Heart right ventricle (tissue), 16 donors: ENCODE measurements at places on chromosomes 2 and 18. TPM values are rescaled to one million over a fixed set of nuclear protein-coding genes. Genes with fewer than 3 reads are reported as not detected.

The RUFY4 gene
- not detected for polyA plus RNA-seq

The MLPH gene
- polyA plus RNA-seq: 60.0 TPM

DNA sequence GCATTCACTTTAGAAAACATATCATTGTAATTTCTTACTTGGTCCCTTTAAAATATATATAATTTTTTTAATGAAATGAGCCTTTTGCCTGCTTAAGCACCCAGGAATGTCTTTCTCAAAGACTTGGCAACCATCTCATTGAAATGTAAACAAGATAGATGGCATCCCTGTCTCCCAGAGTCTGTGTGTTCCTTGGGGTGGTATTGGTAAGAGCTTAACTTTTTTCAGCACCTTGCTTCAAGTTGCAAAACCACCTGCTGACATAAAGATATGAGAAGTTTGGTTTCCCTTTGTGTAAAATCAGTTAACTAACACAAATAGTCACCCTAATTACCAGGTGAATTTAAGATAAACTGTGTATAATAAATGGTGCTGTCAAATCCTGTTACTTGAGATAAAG is 266.9 kb downstream of the DSC3 start:
- no peak for DNase-seq

DNA sequence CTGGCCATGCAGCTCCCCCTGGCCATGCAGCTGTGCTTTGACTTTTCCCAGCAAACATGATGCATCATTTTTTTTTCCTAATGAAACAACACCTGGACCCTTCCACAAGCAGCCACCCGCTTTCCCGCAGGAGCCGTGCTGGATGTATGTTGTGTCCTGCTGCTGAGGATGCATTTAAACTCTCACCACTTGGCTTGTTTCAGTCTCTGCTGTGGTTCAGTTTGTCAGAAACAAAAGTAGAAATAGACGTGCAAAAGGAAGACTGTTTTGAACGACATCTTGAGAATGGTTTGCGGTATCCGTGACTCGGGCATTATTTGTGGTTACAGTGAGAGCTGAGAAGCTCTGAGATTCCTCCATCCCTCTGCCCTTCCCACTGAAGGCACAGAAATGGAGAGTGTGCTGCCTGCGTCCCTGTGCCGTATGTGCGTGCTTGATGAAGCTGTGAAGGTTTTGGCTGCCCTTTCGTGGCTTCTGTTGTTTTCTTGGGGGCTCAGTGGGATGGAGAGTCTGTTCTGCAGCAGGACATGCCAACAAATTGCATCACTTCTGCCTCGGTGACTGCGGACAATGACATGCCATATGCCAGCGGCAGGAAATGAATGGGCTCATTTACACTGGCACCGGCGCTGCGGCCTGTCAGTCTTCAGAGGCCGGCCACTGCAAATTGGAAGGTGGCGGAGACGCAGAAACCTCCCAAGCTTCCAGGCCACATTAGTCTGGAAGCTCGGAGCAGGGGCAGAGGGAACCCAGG is 417.7 kb upstream of the SALL3 start:
- DNase-seq: no peak

- DNase-seq: no peak
Measured at GRCh38 chr18:41899535-41899934, 55.5 kb upstream of the PIK3C3 start.

DNA sequence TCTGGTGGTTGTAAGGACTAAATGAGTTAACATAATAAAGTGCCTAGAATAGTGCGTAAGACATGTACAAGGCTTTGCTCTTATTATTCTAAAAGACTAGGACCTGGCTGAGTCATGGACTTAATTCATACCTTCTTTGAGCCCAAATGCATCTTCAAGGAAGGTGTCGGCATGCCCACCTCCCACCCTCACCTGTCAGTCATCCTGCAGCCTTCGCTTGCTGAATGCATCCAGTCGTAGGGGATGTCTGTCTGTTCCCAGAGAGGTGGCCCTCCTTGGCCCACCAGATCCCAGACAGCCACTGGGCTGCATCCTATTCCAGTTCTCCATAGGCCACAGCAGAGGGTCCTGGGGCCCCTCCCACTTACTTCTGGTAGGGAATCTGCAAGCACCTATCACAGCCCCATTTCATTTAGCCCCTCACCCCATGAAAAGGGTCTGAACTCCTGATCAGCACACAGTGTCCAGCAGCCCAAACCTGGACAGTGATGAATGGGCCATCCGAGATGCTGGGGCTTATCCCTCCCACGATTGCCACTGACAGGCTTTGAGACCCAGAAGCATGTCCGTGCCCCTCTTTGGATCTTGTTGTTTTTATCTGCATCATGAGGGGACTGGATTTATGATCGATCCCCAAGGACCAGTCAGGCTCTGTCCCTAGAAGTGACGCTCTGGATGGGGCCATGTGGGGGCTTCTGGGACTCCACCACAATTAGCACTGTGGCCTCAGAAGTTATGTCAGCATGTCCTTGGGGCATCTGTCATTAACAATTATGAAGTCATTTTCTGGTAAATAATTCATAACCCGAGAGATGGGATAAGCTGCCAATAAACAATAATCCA is 101.1 kb downstream of the KLHL29 start:
- DNase-seq: no peak

DNA sequence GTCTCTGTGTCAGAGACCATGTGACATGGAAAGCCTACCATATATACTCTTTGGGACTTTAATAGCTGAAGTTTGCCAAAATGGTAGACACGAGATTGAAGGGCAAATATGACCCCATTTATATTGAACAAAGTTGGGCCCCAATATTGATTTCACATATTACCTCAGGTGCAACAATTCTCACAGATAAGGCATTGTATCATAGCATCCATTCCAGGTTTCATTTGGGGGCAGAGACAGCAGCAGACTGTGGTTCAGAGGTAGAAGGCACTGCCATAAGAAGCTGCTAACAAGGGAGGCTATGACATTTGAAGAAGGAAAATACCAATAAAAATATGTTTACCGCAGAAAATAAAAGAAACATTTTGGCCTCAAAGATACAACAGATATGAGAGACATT is 419.2 kb downstream of the LRRTM4 start:
- no peak for DNase-seq

GRCh38 chr18:42028247-42028832 is 73.3 kb downstream of the PIK3C3 start:
- no peak for DNase-seq
